ENCODE measurements at places on chromosomes 7 and 10.

DNA sequence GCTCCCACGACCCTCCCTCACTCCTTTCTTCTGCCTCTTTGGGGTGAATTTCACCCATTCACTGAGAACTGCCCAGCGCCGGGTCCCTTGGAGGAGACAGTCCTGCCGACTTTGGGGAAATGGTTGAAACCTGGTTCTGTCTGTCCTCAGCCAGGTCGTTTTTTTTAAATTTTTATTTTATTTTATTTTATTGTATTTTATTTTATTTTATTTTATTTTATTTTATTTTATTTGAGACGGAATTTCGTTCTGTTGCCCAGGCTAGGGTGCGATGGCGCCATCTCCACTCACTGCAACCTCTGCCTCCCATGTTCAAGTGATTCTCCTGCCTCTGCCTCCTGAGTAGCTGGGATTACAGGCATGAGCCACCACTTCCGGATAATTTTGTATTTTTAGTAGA lies 105.9 kb upstream of the SH2B2 start:
- DNase-seq: no peak

- no peak for DNase-seq
Measured at GRCh38 chr7:130413201-130413600, 27.6 kb downstream of the CEP41 start.

DNA sequence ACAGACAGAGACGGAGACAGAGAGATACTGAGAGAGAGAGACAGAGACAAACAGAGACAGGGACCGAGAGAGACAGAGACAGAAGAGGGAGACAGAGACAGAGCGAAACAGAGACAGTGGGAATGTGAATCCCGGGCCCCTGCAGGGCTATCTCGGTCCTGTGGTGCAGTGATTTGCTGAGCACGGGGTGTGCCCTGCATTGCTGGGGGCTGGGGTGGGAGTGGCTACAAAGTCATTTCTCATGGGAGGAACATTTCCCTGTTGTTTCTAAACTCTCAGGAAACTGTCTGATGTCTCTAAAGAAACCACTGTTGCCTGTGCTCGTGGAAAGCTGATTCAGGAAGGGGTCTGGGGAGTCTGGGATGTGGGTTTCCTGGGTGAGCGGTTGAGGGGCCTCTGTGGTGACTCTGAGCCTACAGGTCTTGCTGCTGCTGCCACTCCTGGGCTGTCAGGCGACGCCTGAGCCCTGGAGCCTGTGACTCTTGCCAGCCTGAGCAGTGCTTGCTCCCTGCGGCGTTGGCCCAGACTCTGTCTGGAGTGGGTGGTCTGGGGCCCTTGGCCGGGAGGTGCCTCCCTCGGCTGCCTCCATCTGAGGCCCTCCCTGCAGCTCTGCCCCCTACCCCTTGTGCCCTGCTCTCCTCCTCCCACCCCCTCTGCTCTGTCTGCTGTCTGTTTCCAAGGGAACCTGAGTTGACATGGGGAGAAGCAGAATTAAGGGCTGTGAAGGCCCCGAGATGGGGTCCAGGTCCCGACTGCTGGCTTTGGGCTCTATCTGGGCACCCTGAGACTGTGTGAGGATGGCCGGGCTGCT lies 292.0 kb downstream of the WDR37 start:
- DNase-seq: no peak

DNA sequence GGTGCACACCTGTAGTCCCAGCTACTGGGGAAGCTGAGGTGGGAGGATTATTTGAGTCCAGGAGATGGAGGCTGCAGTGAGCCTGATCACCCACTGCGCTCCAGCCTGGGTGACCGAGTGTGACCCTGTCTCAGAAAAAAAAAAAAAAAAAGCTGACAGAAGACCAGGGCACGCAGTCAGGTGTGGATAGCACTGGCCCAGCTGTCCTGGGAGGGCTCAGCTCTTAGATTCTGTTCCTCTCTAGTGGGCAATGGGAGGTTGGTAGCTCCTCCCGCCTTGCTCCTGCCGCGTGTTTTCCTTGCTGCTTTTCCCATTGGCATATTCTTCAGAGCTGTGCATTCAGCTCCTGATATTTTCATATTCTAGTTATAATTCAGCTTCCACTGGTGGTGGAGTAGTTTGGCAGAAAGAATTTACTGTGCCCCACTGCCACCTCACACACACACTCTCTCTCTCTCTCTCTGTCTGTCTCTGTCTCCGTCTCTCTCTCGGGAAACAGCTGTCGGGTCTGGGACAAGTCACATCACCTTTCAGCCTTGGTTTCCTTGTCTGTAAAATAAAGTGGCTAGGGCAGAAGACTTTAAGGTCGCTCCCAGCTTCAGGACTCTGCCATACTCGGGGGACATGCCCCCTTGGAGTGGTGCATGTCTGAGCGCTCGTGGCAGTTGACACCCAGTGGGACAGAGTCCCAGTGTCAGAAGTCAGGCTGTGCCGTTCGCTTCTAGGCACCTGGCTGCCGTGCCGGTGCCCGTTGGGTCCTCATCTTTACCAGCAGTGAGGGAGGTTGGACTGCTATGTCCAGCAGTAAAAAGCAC lies 25.9 kb upstream of the ANKRD2 start:
- DNase-seq: no peak

DNA sequence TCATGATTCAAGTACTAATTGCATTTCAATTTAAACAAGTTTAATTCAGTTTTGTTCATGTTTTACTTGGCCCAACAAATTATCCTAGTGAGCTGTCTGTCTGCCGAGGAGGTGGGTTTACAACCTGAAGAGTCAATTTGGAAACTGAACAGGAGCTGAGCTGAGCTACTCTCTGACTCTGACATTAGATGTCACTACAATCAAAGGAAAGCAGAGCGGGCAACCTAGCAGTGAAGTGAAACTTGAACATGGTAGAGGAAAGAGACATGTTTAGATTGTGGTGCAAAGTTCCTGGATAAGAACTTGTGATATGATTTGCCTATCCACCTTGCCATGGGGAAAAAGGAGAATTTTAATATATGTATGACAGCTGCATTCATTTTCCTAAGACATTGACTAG lies 9.6 kb upstream of the AGR3 start:
- peak; percentile 59 for DNase-seq

GRCh38 chr7:66356277-66356721 lies 151.2 kb downstream of the TPST1 start:
- no peak for DNase-seq

DNA sequence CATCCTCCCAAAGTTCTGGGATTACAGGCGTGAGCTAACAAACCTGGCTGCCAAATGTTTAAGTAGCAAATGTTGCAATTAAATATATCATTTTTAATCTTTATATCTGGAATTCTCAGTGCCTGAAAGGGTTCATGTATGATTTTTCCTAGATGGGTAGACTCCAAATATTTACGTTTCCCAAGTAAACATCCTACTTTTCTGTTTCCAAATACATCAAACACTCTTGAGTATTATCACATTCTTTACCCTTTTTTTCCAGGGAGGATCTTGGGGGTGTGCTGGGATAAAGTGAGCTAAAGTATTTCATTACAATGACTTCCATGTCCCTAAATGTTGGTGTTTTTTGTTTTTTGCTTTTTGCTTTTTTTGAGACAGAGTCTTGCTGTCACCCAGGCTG lies 32.9 kb upstream of the CYTH3 start:
- DNase-seq: no peak

DNA sequence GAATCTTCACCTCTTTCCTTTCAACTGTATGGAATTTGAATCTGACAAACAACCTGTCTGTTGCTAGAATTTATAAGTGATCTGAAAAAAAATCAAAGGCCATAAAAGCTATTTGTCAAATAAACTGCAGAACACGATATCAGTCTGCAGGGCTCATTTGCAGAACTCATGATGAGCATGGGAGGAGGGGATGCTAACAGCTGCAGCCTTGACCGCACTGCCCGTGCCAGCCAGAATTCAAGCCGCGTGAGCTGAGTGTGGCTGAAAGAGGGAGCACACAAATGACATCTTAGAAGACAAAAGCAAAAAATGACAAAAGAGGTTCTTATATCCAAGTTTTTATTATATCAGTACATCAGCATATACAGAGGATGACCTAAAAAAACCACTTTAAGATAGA lies 15.7 kb downstream of the LRRTM3 start:
- no peak for DNase-seq

- peak; percentile 77 for DNase-seq
Measured at GRCh38 chr10:129102906-129103693, 363.9 kb upstream of the MGMT start.

DNA sequence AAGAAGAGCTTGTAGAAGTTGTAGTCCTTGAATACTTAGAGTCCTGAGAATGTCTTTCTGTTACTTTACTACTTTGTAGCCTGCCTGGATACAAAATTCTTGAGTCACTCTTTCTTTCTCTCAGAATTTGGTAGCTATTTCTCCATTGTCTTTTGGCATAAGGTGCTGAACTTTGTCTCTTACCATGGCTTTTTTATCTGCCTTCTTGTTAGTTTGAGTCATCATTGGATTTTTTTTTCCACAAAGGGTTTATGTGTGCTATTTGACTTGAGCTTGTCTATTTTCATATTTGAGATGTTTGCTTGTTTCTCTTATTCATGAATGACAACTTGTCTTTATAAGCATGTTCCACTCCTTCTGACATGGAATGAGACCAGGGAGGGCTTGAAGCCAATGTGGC lies 74.5 kb upstream of the EXOC6 start:
- DNase-seq: no peak

- no peak for DNase-seq
Measured at GRCh38 chr10:131943021-131943814, 38.5 kb downstream of the BNIP3 start.

GRCh38 chr10:20020677-20021076 lies 204.4 kb downstream of the PLXDC2 start:
- no peak for DNase-seq

DNA sequence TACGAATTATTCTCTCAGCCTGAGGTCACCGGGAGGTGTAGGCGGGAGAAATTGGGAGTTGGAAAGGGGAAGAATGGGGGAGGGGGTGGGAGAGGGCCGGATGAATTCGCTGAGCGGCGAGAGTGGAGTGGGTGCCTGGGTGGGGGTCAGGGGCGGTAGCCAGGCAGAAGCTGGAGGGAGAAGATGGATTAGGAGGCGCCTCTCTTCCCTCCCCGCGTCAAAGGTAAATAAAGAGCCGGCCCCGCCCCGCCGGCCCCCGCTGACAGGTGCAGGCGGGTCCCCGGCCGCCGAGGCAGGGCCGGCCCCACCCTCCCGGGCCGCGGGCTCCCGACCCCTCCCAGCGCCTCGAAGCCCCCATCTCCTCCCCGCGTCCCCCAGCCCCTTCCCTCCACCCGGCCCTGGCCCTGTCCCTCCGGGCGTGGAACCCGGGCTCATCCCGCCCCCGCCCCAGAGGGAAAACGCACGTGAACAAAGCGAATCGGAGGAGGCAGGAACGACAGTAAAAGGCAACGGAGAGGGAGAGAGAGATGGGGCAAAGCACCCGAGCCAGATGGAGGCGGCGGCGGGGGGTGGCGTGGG lies 872 bp downstream of the FAM131B start:
- no peak for DNase-seq

- no peak for DNase-seq
Measured at GRCh38 chr7:22219036-22219435, 137.9 kb downstream of the RAPGEF5 start.

- DNase-seq: peak; percentile 79
Measured at GRCh38 chr7:105268511-105269392, 120.0 kb downstream of the SRPK2 start.

GRCh38 chr7:117750612-117751563 lies 122.4 kb downstream of the CTTNBP2 start:
- peak; percentile 35 for DNase-seq

GRCh38 chr7:85287106-85287825 lies 100.4 kb upstream of the SEMA3D start:
- DNase-seq: peak; percentile 45
